ENCODE measurements at places on chromosomes 11 and 22. TPM values are rescaled to one million over a fixed set of nuclear protein-coding genes. Genes with fewer than 3 reads are reported as not detected.

GRCh38 chr11:120532832-120533196 lies 21.3 kb downstream of the GRIK4 start:
- H3K36me3 ChIP-seq, result no peaks in the 10 kb centered on the region
- no peak overlapping the region for H3K4me3 ChIP-seq
- no peak for DNase-seq
- H3K27me3 ChIP-seq, result peaks cover 20% of the 10 kb centered on the region

GRCh38 chr22:31139866-31140716 lies at the start of gene PLA2G3:
Gene PLA2G3, minus strand, starts transcription at chr22:31140508. Its CDS starts 154 bp downstream, at chr22:31140354.
- no peak within 1 kb of the TSS for H3K27ac ChIP-seq
- H3K4me1 ChIP-seq, result peaks cover 21% of the 10 kb centered on the region
- DNase-seq, result no peak
- no peak within 1 kb of the TSS for H3K4me3 ChIP-seq

DAGLA gene
- 0.04 TPM for polyA plus RNA-seq

PGGHG gene
- polyA plus RNA-seq, result 12.2 TPM

GRCh38 chr11:6152126-6152525 lies 18.0 kb downstream of the OR52B2 start:
- H3K27me3 ChIP-seq, result no peaks in the 10 kb centered on the region
- H3K27ac ChIP-seq, result no peak overlapping the region
- no peaks in the 10 kb centered on the region for H3K36me3 ChIP-seq
- no peaks in the 10 kb centered on the region for H3K4me1 ChIP-seq
- DNase-seq, result no peak

DNA sequence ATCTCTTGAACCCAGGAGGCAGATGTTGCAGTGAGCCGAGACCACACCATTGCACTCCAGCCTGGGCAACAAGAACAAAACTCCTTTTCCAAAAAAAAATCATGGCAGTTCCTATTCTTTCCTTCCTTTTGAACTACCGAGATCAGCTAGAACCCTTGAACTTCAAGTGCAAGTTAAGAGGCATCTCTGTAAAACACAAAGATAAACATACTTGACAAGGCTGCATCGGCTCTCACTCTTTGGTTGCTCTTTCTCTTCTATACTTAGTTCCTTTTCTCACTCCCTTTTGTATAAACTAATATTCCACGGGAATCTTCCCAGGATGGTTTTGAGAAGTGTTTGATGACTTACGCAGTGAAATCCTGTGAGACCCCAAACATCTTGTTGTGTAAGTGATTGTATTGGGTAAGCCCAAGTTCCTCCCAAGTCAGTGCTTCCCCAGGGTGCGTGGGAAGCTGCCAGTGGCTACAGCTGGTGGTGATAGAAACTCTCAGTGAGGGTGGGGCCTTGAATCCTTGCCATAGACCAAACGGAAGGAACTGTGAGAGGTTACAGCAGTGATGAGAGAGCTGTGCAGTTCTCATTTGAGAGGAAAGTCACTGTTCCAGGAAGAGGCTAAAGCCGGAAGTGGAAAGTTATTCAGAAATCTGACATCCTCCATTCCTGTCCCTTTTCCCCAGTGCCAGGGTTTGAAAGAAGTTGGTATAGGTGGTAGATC lies 24.1 kb upstream of the CDC42EP2 start:
- no peaks in the 10 kb centered on the region for H3K4me1 ChIP-seq
- DNase-seq, result no peak
- H3K27ac ChIP-seq, result no peak overlapping the region
- no peaks in the 10 kb centered on the region for H3K27me3 ChIP-seq
- no peak overlapping the region for H3K4me3 ChIP-seq

- H3K27ac ChIP-seq, result no peak overlapping the region
- peaks cover 13% of the 10 kb centered on the region for H3K4me1 ChIP-seq
- H3K36me3 ChIP-seq, result no peaks in the 10 kb centered on the region
- no peak overlapping the region for H3K4me3 ChIP-seq
- DNase-seq, result no peak
- no peaks in the 10 kb centered on the region for H3K27me3 ChIP-seq
These were observed 414.8 kb downstream of the BUD13 start for GRCh38 chr11:116357784-116358544.

P2RY2 gene
- polyA plus RNA-seq, result 5.1 TPM

- no peaks in the 10 kb centered on the region for H3K27me3 ChIP-seq
- no peak for DNase-seq
- H3K4me1 ChIP-seq, result no peaks in the 10 kb centered on the region
- H3K27ac ChIP-seq, result no peak overlapping the region
- H3K36me3 ChIP-seq, result no peaks in the 10 kb centered on the region
These were observed 265.3 kb upstream of the ANO5 start for GRCh38 chr11:21927628-21928027.

- H3K27me3 ChIP-seq, result no peaks in the 10 kb centered on the region
- DNase-seq, result no peak
- peak overlapping the region; percentile 88 for H3K27ac ChIP-seq
- peaks cover 22% of the 10 kb centered on the region for H3K4me1 ChIP-seq
- no peaks in the 10 kb centered on the region for H3K36me3 ChIP-seq
- H3K4me3 ChIP-seq, result peak overlapping the region; percentile 95
These were observed 559 bp downstream of the MRTFA start for GRCh38 chr22:40635940-40636379.

DNA sequence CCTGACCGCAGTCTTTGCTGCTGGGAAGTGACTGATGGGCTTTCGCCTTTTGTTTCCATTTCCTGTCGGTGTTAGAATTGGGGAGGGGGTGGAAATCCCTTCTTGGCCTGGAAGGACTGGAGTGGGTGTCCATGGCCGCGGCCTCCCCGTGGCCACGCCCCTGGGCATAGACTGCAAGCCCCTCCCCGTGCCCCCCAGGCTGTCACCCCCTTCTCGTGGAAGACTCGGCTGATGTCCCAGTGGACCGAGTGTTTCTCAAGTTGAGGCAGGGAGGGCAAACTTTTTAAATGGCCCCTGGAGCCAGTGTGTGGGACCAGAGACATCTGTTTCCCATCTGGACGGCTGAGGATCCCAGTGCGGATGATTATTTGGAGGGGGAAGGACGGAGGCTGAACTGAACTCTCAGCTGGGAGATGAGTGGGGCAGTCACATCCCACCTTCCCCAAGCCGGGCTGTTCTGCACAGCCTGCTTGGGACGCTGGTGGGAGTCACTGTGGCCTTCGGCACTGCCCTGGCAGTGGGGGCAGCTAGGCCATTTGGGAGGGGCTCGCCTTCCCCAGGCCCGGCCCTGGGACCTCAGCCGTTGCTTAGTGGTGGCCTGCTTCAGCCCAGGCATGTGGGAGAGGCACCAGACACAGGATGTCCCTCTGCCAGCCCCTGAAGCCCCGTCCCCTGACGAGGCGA lies 1.6 kb downstream of the CD81 start:
- H3K4me1 ChIP-seq, result peaks cover 40% of the 10 kb centered on the region
- H3K27me3 ChIP-seq, result no peaks in the 10 kb centered on the region
- peaks cover 13% of the 10 kb centered on the region for H3K36me3 ChIP-seq
- no peak for DNase-seq
- H3K27ac ChIP-seq, result peak overlapping the region; percentile 68

Measured in keratinocyte (primary cell).